CD4-positive, alpha-beta T cell treated with Interleukin-6 at 100 ng/mL for 8 hours (primary cell): ENCODE measurements at places on chromosomes 5 and 9.

- peak; percentile 29 for DNase-seq
Measured at GRCh38 chr5:35089334-35090314, 41.9 kb upstream of the AGXT2 start.

DNA sequence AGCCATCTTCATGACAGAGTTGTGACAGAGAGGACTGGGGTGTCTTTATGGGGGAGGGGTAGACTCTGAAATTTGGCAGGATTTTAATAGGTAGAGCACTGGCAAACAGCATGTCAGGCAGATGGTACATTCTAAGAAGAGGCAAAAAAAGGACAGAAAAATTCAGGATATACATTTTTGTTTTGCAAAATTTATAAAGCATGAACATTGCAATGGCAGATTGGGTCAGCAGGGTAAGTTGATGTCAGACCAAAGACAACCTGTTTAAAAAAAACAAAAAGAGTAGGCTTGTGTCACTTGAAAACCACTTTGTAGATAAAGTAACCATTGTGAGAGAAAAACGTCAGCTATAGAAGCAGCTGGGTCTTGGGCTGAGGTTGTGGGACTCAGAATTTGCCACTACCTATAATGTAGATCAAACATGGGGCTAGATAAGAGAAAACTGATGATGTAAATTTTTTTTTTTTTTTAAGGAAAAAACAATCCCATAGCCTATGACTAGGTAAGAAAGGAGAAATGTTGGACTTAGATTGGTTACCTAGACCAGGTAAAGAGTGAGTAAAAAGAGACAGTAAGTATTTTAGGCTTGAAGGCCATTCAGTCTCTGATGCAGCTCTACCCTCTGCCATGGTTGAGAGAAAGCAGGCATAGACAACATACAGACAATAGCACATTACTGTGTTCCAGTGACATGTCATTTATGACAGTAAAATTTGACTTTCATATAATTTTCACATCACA is 8.3 kb downstream of the CAMK4 start:
- no peak for DNase-seq

GRCh38 chr5:73160239-73160671 is 12.7 kb upstream of the TMEM174 start:
- peak; percentile 24 for DNase-seq

- no peak for DNase-seq
Measured at GRCh38 chr9:137117269-137117731, 2.8 kb upstream of the DPP7 start.

- no peak for DNase-seq
Measured at GRCh38 chr5:109041317-109041716, 293.6 kb downstream of the FER start.

DNA sequence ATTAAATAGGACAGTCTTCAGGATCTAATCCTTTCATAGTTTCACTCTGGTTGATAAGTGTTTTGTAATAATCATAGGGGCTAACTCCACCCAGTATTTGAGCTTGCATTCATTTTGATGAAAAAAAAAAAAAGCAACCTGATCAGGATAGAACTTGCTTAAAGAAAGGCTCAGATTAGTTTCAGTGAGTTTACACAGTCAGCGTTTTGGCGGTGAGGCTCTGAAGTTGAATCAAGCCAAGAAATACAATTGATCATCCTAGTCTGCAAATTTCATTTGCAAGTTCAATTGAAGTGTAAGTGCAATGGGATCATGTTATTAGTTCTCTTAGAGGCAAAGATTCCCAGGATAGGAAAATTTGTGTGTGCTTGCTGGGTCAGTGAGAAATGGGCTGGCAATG is 159.7 kb upstream of the ELL2 start:
- DNase-seq = no peak

- DNase-seq = no peak
Measured at GRCh38 chr5:37490120-37490810, 111.1 kb downstream of the WDR70 start.

DNA sequence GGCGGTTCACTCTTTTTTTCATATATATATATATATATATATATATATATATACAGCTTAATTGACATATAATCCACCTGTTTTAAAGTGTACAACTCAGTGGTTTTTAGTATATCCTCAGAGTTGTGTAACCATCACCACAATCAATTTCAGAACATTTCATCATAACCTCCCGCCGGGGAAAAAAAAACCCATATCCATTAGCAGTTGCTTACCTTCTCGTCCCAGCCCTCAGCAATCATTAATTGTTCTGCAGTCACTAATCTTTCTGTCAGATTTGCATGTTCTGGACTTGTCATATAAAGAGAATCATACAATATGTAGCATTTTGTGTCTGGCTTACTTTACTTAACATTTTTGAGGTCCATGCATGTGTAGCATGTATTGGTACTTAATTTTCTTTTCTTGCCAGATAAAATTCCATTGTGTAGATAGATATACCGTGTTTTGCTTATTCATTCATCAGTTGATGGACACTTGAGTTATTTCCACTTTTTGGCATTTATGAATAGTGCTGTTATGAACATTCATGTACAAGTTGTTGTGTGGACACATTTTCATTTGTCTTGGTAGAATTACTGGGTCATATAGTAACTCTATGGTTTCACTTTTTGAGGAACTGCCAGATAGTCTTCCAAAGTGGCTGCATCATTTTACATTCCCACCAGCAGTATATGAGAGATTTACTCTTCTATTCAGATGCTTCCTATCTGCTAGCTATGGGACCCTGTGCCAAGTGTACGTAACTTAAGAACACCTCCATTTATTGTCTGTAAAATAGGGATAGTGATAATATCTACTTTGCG is 3.5 kb upstream of the RNF145 start:
- DNase-seq = no peak

GRCh38 chr5:153445875-153446579 is 44.4 kb upstream of the GRIA1 start:
- no peak for DNase-seq

DNA sequence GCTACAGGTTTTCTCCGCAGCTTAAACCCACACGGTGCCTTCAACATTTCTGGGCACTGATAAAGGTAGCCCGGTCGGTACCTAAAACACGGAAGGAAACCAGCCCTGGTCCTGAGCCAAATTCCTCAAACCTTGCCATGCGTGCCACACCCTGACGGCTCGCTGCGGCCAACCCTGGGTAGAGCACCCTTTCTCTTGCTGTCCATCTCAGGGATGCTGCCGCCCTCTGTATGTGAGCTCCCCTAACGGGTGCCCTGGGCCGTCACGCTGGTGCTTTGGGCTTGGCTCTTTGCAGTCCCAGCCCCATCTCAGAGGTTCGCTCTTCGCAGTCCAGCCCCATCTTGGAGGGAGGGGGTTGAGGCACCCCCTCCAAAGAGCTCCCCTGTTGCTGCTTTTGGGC is 43.9 kb downstream of the PNPLA7 start:
- DNase-seq = no peak

GRCh38 chr5:179516221-179516620 is 34.1 kb upstream of the RUFY1 start:
- DNase-seq = no peak

DNA sequence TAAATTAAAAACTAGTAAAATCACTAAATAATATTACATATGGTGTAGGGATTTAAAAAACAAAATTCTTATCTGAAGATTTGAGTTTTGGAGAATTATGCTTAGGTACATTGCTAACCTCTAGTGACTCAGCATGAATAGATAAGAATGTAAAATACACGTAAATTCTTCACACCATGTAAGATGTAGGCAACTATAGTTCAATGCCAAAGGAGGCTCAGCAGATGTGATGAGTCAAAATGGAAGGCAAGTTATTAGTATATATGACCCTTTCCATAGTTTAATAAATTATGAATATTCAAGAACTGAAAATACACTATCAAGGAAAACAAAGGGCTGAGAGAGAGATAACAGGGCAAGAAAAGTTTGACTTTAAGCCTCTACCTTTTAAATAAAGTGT is 79.0 kb downstream of the MRPS30 start:
- DNase-seq = no peak

GRCh38 chr5:32173267-32174010 is 680 bp downstream of the GOLPH3 start:
- peak; percentile 16 for DNase-seq

DNA sequence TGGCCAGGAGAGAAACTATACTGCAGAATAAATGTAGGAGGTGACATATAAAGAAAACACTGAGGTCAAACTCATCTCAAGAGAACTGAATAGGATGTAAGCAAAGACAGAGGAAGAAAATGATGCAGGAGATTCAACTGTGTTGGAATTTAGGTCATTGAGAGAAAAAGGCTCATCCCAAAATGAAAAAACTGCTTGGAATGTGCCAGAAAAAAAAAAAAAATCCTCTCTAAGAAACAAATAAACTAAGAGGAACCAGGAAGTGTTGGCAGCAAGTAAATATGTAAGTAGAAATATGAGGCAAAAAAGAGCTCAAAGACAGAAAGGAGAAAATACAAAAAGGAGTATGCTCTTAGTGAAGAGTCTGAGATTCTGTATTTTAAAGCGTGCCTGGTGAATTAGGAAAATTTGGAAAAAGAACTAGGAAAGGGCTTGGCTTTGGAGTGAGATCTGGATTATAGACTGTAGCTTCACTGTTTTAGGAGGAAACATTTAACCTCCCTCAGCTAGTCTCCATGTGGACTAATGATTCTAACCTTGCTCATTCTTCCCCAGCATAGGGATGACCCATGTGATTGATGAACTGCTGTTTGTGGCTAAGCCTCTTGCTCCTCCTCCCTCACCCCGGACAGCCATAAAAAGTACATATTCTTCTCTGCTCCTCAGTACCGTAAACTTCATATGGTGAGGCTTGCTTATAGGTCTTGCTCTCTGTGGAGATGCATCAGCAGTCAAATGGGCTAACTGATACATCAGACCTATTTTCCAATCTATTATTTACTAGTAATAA is 185.6 kb upstream of the POU5F2 start:
- no peak for DNase-seq

GRCh38 chr5:38739011-38739704 is 106.7 kb upstream of the OSMR start:
- no peak for DNase-seq

DNA sequence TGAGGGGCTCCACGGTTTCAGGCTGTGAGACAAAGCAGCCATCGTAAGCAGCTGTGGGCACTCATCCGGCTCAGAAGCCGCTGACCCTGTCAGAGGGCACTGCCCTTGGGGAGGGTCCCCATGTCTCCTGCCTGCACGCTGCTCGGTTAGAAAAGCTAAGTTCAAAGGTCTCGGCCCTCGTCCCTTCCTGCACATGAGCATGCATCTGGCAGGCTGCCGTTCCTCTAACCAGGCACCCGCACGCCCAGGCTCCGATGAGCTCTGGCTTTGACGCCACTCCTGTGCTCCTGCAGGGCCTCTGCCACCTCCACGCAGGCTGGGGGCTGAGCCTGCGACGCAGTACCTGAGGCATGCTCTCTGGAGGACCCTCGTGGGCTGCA is 51.3 kb downstream of the NKD2 start:
- DNase-seq = no peak

DNA sequence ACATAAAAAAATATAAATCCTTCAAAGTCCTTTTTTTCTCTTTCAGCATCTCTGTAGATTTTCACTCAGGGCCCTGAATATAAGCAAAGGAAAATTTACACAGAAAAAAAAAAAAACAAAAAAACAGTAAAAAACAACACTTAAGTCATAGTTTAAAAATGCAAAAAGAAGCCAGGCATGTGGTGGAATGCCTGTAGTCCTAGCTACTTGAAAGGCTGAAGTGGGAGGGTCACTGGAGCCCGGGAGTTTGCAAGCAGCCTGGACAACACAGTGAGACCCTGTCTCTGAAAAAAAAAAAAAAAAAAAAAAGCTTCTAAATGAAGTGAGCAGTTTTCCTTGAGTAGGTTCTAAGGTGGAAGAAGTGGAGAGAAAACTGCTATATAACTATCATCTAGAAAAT is 55.0 kb upstream of the BNC2 start:
- DNase-seq = no peak

DNA sequence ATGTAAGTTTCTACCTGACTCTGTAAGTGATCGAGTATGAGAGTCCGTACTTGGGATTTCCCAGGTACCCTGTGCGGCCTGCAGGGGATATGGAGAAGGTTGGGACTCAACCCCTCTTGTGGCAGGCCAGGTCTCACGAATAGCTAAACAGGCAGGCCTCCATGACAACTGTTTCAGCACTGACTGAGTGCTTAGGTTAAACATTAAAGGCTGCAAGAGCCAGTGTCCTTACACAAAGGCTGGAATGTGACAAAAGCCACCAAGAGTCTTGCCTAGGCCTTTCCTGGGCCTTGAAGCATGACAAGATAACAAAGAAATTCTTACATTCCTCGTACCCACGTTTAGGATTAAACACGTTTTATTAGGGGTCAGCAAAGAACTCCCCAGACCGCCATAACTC is 58.6 kb downstream of the THBS4 start:
- no peak for DNase-seq

DNA sequence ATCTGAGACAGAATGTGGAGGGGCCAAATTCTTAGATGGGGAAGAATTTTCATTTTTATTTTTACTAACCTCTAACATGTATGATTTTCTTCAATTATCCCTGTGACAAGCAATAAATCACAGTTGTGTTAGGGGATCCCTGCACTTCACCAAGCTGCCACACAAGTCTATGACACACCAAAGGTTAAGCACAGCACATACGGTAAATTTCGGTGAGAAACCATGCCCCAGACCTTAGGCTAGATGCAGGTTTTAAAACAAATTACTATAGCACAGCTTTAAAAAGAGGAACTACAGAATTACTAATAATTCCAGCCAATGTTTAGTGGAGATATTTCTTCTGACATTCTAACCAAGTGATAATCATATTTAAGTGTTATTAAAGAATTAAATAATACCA is 175.7 kb upstream of the RORB start:
- no peak for DNase-seq

- no peak for DNase-seq
Measured at GRCh38 chr5:114636271-114636670, 274.4 kb downstream of the KCNN2 start.

DNA sequence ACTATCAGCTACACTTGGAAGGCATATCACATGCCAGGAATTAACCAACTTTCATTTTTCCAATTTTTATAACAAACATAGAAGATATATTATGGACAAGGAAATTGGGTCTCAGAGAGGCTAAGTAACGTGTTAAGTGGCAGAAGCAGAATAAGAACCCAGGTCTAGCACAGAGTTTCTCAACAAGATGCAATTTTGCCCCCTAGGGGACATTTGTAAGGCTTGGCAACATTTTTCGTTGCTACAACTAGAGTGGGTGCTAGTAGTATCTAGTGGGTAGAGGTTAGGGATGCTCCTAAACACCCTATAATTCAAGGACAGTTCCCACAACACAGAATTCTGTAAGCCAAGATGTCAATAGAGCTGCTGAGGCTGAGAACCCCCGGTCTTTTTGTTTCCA is 180.6 kb downstream of the SNCAIP start:
- no peak for DNase-seq

GRCh38 chr9:108779551-108780325 is 76.0 kb downstream of the ACTL7B start:
- DNase-seq = no peak

GRCh38 chr5:73446631-73447529 is 1.7 kb downstream of the FOXD1 start:
- DNase-seq = no peak

DNA sequence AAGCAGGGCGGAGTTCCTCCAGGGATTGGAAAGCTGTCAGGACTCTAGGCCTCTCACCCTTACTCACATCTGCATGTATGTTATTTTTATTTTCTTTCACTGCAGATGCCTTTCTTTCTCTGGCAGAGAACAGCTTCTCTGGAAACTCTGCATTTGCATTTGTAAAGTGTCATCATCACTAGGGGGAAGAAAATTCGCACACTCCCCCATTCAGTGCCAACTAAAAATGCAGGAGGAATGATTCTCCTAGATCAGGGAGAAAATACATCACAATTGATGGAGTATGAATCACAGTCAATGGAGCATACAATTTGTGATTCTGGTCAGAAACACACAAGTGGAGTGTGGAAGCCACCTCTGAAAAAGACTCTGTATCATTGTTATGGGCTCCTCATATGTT is 351.4 kb upstream of the FTMT start:
- DNase-seq = no peak

- DNase-seq = no peak
Measured at GRCh38 chr5:122093415-122094180, 15.5 kb upstream of the LOX start.
